ENCODE measurements at places on chromosomes 6 and 20.

DNA sequence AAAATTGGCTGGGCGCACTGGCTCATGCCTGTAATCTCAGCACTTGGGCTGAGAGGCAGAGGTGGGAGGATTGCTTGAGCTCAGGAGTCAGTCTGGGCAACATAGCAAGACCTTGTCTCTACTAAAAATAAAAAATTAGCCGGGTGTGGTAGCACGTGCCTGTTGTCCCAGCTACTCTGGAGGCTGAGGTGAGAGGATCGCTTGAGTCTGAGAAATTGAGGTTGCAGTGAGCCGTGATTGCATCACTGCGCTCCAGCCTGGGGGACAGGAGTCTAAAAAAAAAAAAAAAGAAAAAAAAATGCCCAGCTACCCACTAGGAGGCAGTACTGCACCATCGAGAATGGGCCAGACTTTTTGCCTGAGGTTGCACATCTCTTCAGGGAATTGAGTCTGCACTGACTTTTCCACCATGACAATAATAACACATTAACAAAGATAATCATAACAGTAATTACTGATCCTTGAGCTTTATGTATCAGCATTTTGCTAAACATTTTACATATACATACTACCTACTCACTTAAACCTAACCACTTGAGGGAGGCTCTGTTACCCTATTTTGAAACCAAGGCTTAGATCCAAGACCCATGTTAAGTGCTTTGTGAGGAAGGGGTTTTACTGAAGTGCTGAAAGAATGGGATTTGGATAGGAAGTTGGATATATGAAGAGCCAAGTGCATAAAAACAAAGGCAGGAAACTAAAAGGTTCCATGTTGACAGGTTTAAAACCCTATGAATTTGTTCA, 21.0 kb downstream of the SRSF3 start:
- DNase-seq: no peak

GRCh38 chr6:84926189-84927155, 162.1 kb upstream of the TBX18 start:
- DNase-seq: peak; percentile 30

DNA sequence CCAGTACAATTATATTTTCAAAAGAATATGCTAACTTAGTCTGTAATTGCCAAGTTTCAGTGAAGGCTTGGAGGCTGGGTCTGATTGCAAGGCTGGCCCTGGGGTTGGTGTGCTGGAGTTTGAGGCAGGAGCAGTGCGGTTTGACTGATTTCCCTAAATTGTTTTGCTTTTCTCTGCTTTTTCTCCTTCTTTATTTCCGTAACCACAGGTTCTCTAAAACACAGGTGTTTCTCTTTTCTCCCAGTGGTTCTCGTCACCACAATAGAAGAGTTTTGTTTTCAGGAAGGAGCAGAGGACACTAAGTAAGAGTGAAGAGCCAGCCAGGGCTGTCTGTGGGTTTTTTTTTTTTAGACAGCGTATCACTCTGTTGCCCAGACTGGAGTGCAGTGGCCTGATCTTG, 8.2 kb upstream of the SNX9 start:
- DNase-seq: no peak

GRCh38 chr20:10667560-10668167, 6.1 kb downstream of the JAG1 start:
- DNase-seq: no peak

- no peak for DNase-seq
Measured at GRCh38 chr6:125307964-125308615, 6.3 kb upstream of the HDDC2 start.

DNA sequence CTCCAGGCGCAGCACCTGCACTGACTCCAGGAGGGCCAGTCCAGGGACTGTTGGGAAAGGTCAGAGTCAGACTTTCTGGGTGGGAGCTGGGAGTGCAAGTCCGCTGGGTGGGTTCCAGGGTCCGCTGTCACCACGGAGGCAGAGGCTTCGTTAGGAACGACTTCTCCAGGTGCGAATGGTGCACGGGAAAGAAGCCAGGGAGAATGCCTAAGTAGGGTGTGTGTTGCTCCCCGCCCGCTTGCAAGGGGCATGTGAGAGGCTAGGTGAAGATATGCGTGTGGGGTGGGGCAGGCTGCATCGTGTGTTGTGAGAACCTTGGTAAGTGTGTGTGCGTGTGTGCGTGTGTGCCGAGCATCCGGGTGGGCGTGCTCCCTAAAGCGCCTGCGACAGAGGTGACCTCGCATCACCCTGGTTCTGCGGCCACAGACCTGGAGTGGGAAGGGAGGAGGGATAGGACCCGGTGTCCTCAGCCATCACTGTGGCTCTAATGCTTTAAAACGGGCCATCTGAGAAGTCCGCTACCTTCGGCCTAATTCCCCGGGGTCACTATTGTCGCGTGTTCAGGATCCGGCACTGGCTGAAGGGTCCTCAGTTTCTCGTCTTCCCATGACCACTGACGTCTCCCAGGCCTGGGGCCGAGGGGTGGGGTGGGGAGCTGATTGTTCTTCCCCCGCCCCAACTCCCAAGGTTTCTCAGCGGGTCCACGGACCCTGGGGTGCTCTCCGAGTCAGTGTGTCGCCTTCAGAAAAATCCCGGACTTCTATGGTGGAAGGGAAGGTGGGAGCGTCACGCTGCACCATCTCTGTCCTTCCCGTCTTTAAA, 6.1 kb downstream of the SLC32A1 start:
- no peak for DNase-seq

DNA sequence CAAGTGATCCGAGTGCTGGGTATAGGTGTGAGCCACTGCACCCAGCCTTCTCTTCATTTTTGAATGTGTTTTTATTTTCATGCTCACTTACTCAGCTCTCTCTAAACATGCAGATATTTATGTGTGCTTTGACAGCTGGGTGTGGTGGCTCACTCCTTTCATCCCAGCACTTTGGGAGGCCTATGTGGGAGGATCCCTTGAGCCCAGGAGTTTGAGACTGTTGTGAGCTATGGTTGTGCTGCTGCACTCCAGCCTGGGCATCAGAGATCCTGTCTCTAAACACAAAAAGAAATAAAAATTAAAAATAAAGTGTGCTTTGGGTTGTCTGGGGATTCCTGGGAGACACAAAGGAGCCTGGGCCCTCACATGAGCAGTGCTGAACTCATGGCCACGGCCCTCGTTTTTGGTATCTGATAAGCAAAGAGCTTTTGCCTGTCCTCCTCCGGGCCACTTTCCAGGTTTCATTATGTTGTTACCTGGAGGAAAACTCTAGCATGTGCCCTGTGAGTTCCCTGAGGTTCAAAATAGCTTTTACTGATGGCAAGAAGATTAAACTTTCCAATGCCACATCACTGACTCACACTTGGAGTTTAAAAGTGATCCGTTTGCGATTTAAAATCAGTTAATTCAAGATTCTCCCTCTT, 78.5 kb downstream of the CD164 start:
- no peak for DNase-seq

DNA sequence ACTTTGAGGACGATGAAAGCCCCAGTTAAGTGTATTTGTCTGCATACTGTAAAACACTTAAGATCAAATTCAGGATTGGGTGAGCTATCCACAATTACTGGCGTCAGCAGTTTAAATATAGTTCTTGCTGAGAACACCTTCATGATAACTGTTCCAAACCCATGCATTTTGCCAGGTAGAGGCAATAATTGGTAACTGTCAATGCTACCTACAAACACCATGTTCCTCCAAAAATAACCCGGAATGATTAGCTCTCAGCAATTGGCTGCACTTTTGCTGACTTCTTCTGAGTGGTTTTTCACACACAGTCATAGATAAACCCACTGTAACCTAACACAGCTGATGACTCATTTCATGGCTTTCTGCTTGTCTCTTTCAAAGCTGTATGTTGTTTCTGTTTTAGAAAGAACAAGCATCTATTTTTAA, 1358.6 kb upstream of the GJE1 start:
- DNase-seq: peak; percentile 65

GRCh38 chr20:44696315-44696714, 18.9 kb upstream of the CCN5 start:
- DNase-seq: no peak

GRCh38 chr20:62395311-62396242, 8.7 kb downstream of the RPS21 start:
- no peak for DNase-seq

- DNase-seq: no peak
Measured at GRCh38 chr6:75620381-75621304, 19.0 kb downstream of the SENP6 start.

- DNase-seq: no peak
Measured at GRCh38 chr6:73969971-73970970, 274.3 kb downstream of the CD109 start.

DNA sequence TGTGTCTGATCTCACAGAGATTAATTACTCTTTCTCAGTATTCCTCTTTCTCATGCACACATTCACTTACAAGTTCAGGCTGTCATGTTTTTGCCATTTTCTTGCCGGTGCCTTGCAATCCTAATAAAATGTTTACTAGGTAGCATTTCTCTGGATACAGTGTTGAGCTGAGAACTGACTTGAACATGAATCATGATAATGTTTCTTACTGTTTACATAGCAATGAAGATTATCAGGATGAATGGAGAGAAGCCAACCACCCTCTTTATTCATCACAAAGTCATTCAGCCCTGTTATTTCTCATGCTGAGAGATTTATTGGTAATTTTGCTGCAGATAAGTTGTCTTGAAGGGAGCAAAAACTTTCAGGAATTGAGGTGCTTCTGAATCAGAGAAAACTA, 185.5 kb upstream of the ECI2 start:
- DNase-seq: peak; percentile 83

DNA sequence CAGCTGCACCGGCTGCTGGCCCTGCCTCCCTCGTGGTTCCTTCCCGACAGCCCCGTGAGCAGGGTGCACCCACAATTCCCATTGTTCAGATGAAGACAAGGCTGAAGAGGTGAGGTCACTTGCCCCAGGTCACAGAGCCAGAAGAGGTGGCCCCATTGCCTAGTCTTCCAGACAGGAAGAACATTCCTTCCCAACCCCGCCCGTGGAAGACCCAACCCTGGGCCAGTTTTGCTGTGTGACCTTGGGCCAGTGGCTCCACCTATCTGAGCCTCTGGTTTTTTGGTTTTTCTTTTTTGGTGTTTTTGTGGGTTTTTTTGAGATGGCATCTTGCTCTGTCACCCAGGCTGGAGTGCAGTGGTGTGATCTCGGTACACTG, 61.7 kb downstream of the RIPOR3 start:
- DNase-seq: no peak

DNA sequence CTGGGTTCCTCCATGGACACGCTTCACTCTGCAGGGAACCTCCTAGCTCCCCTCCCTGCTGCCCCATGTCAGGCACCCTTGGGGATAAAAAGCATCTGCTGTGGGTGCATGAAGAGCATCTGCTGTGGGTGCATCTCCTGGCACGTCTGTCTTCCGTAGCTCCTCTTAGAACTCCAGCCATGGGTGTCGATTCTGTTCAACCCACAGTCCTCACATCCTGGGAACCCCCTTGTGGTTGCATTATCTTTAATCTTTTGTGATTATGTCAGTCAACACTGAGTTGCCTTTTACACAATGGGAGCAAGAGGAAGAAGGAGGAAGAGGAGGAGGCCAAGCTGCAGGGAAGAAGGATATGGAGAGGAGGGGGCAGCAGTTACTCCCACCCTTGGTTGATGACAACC, 24.1 kb upstream of the CCR6 start:
- DNase-seq: no peak

DNA sequence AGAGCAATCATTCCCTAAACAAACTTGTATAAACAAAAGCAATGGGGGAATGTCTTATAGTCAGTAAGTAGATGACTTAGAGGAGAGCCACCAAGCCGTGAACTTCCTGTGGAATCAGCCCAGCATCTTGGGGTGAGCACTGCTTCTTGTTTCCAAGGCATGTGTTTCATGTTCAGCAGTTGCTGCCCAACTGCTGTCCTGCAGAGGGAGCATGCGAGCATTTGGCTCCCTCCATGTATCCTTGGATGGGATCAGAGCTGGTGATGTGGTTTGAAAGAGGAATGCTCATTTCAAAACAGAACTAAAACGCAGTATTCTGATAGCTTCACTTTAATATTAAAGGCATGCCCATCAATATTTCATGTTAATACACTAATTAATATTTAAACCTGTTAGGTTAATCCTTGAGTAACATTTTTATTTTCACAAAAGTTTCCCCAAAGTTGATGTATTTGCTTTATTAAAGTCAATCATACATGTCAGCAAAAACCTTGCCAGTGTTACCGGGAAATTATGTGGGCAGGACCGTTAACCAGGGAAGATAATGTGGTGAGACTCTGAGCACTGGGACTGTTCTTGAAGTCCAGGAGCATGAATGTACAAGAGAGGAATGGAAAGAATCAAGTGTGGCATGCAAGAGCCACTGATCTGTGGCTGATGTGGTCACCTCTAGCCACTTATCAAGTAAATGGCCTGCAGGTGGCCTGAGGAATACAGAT, 172.1 kb upstream of the GGTLC1 start:
- peak; percentile 3 for DNase-seq

DNA sequence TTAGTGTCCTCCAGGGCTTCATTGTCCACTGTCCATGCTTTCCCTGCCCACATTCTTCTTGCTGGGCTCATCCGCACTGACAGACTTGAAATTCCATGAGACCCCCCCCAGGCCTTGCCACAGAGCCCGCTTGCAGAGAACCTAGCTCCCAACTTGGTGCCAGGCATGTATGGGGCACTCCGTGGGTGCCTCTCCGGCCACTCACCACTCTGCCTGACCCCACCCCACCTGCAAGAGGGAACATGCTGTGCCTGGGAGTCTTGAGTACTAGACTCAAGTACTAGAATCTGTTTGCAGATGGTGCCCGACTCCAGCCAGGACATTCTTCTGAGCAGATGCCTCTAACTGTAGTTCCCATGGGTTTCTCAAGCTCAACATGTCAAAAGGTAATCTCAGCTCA, 47.9 kb downstream of the TRERF1 start:
- no peak for DNase-seq

- DNase-seq: no peak
Measured at GRCh38 chr6:144332177-144332576, 47.0 kb downstream of the UTRN start.

DNA sequence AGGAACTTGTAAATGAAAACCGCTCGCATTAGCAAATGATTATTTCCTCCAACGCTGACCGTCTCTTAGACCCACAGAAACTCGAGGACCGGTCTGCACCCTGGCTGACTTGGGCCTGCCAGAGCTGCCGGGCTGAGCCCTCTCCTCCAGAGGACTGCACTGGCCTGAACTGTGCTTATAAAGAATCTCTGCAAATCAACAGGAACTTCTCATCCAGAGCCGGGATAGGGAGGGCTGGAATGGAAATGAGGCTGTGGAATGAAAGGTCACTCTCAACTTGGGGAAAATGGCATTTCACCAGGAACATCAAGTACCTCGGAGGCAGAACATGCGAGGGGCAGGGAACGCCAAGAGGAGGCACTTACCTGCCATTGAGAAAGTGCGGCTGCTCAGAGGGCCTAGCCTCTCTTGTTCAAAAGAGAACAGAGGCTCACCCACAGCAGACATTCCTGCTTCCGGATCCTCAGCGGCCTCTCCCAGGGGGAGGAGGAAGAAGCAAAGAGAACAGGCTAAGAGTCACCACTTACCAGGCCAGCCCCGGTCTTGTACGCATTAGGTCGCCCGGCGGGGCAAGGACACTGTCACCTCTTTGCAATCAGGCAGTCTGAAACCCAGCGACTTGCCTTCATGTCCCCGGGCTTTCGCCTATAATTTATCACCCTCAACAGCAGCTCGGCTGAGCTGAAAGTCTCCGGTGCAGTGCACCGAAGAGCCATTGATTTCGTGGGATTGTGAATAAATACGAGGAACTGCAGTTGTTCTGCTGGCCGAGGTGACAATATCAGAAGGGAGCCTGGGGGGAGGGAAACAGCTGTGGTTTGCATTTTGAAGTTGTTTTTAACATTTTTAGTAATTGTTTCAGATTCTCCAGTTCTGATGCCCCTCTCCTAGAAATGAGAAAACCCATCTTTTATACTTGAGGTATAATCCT, 37.6 kb downstream of the ZMYND8 start:
- DNase-seq: peak; percentile 72

Data from skeletal muscle cell (primary cell).